ENCODE measurements at places on chromosomes 6 and 20.

GRCh38 chr6:90860822-90861601, 274.1 kb upstream of the MAP3K7 start:
- DNase-seq = no peak

- DNase-seq = no peak
Measured at GRCh38 chr20:48629069-48629959, 198.5 kb downstream of the PREX1 start.

DNA sequence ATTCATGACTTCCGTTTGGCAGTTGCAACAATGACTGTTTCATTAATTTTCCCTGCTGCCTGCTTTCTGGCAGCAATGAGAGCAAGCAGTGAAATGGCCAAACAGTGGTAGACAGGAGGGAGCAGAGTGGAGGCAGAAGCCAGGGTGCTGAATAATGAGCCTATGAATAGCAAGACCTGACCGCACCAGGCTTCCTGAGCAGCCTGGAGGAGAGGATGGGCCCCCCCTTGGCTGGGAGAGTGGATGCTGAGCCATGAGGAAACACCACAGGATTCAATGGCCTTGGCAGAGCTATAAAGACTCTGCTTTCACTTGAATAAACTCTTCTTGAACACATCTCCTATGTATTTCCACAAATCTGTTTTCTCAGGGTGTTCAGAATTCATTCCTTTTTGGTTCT, 68.1 kb upstream of the SNRPB2 start:
- DNase-seq = no peak

DNA sequence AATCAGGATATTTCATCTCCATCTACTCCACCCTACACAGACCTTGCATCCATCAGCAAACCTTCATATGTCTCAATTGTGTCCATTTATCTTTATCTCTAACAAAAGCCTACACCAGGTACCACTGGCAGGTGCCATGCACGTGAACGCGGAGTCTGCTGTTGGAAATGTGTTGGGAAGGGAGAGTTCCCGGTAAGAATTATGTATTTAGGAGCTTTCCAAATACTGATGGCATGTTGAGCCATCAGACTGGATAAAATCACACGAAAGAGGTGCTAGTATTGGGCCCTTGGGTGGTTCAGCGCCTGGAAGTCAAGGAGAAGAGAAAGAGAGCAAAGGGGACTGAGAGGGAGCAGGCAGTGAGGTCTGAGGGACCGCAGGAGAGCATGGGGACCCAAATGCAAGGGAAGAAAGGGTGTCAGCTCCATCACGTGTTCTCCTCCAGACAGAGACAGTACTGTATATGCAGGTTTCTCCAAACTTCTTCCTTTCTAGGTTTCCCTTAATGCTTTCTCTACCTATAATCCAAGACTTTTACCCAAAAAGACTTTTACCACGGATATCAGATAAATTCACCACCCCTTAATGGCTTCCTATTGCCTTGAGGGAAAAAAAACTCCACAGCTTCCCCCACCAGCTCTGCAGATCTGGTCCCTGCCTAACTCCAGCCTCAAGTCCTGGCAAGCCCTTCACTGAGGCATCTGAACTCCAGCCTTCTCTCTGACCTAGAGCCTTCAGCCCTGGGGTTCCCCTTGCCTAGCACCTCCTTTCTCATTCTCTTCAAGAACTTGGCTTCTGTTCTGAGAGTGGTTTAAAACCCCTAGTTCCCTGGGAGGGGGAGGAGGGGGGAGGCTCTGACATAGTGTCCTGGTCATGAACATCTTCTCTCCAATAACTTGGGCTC, 4.8 kb upstream of the ZNF217 start:
- no peak for DNase-seq

DNA sequence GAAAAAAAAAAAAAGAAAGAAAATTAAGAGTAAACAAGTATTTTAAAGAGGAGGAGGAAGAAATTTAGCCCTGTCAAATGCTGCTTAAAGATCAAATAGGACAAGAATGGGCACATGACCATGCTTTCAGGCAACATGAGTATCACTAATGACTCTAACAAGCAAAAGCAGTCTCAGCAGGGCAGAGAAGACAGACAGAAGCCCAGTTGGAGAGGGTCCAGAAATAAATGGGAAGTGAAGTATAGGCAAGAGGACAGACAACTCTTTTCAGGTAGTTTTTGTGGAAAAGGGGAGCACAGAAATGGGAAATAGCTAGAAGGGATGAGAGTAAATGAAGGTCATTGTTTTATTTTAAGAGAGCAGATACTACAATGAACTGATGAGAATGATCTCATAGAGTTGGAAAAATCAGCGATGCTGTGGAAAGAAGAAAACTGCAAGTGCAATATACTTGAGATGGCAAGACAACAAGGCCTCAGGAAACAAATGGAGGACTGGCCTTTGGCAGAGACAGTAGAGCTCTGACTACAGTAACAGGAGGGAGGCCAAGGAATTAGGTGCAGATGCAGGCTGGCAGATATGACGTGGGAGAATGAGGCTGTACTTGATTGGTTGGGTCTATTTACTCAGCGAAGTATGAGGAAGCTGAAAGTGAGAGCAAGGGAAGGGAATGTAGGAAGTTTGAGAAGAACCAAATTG, 40.3 kb downstream of the KIF6 start:
- no peak for DNase-seq

DNA sequence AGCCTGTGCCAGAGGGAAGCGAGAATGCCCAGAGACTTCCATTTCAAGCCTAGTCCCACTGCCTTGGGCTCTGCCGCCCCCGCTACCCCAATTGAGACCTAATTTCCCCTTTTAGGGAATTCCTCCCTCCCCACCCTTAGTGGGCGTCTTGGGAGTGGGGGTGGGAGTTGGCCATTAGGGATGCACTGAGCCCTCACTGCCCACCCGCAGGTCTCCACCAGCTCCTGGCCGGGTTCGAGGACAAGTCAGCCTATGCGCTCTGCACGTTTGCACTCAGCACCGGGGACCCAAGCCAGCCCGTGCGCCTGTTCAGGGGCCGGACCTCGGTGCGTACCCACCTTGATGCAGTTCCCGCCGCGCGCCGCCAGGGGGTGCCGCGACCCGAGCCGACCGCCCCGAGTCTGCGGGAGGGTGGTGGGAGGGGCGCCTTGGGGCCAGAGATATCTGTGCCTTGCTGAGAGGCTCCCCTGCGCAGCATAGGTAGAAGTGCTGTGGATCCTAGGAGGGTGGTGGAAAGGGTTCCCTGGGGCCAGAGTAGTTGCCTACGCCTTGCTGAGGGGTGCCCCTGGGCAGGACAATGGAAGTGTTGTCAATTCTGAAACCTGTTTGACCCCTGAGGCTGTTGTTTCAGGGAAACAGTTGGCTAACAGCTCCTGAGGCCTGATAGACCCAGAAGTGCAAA, 9.2 kb downstream of the ITPA start:
- DNase-seq = peak; percentile 87

DNA sequence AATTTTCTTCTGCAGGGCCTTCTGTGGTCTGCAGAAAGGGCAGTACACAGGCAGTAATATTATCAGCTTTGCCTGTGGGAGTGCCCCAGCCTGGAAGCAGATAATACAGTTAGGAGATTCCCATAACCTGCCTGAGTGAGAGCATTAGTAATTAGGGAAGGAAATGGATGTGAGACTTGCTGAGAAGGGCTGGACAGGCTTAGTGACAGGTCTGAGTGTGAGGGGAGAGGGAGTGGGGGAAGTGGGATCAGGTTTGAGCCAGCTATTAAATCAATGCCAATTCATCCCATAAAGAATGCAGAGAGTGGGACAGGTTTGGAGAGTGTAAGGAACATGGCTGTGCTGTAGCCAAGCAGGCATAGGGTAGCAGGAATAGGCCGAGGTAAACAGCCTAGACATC, 10.1 kb upstream of the CFAP206 start:
- no peak for DNase-seq

DNA sequence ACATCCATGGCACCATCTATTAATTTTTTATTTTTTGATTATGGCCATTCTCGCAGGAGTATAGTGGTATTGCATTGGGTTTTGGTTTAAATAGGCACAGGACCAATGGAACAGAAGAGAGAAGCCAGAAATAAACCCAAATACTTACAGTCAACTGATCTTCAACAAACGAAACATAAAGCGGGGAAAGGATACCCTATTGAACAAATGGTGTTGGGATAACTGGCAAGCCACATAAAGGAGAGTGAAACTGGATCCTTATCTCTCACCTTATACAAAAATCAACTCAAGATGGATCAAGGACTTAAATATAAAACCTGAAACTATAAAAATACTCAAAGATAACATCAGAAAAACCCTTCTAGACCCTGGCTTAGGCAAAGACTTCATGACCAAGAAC, 25.3 kb upstream of the RUNX2 start:
- no peak for DNase-seq

DNA sequence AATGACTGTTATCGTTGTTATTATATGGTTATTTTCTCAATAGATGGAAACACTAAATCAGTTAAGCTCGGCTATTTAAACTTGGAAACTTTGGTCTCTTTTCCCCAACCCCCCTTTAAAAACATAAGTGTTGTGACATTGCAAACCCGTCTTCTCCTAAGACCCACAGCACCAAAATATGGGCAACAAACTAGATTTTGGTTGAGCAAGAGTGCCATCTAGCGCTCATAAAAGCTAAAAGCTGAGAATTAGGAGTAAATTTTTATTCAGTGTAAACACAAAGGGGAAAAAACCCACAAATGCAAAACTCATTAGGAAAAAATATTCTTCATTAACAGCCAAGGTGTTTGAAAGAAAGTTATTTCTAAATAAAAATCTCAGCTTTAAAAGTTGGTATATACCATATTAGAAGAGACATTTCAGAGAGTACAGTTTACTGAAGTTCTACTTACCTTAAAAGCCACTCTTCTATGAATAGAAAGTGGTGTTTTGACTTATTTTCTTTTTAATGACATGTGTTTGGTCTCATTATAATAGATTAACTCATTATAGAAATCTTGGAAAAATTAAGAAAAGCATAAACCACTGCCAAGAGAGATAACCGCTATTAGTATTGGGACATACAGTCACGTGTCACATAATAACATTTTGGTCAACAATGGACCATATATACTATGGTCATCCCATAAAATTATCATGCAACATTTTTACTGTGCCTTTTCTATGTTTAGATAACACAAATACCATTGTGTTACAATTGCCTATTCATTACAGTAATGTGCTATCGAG, 21.1 kb downstream of the SESN1 start:
- DNase-seq = peak; percentile 43

GRCh38 chr20:8534368-8535160, 402.5 kb downstream of the PLCB1 start:
- no peak for DNase-seq

DNA sequence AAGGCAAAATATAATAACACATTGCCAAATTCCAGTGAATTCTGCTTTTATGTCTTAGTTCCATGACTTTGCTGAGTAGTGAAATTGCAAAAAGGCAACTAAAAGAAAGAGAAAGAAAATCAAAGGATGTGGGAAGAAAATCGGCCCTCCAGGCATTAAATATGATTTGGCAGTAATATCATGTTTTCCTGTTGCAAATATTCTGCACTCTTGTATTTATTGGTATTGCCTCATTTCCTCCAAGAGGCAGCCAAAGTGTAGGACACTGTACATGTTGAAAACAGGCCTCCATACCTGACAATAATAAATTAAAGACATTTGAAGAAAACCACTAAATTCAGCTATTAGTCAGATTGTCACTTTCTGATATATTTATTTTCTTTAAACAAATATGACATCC, 460.0 kb upstream of the NOX3 start:
- no peak for DNase-seq

GRCh38 chr6:44423306-44423705, 35.8 kb downstream of the CDC5L start:
- no peak for DNase-seq

- no peak for DNase-seq
Measured at GRCh38 chr6:80566361-80566760, 459.9 kb downstream of the BCKDHB start.

GRCh38 chr6:33991610-33992009, 154.3 kb downstream of the GRM4 start:
- no peak for DNase-seq

- no peak for DNase-seq
Measured at GRCh38 chr6:154485815-154486214, 24.7 kb downstream of the CNKSR3 start.

GRCh38 chr6:89987140-89987539, 92.9 kb downstream of the GJA10 start:
- DNase-seq = no peak

DNA sequence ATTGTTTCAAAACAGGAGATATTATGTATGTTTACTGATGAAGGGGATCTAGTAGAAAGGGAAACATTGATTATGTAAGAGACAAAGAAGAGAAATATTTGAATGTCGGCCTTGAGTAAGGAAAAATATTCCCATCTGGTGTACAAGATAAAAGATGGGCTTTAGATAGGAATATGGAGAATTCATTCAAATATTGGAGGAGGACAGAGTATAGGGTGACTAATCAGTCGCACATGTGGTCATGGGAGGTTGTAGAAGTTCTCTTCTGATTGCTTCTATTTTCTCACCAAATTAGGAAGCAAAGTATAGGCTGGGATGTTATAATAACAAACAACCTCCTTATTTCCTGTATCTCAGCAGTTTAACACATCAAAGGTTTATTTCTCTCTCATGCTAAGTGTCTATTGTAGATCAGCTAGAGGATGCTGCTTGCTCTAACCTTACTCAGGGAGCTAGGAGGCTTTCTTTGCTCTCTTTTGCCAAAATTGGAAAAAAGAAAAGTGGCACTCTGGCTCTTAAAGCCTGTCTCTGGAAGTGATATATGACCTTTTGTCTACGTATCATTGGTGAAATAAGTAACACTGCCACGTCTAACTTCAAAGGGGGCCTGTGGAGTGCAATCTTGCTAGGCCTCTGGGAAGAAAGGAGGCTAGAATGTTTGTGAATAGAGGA, 1.2 kb upstream of the HDDC2 start:
- no peak for DNase-seq

DNA sequence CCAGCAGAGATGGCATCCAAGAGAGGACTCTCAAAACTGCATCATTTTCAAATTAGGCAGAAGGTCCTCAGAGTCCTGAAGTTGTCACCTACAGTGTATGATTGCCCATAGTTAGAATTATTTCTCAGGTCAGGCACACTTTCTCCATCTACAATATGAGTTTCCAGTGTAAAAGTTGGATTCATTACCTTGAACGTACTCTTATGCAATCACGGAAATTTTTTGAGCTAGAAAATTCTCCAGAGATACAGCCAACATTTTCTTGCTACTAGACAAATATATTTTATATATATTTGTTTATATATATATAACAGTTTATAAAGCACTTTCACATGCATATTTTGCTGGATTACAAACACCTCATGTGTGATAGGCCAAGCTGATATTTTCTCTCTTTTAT, 29.4 kb upstream of the SERPINB1 start:
- DNase-seq = no peak
